ENCODE measurements at places on chromosomes 6 and 20.

- no peak for DNase-seq
Measured at GRCh38 chr6:85498596-85499258, 48.8 kb downstream of the NT5E start.

DNA sequence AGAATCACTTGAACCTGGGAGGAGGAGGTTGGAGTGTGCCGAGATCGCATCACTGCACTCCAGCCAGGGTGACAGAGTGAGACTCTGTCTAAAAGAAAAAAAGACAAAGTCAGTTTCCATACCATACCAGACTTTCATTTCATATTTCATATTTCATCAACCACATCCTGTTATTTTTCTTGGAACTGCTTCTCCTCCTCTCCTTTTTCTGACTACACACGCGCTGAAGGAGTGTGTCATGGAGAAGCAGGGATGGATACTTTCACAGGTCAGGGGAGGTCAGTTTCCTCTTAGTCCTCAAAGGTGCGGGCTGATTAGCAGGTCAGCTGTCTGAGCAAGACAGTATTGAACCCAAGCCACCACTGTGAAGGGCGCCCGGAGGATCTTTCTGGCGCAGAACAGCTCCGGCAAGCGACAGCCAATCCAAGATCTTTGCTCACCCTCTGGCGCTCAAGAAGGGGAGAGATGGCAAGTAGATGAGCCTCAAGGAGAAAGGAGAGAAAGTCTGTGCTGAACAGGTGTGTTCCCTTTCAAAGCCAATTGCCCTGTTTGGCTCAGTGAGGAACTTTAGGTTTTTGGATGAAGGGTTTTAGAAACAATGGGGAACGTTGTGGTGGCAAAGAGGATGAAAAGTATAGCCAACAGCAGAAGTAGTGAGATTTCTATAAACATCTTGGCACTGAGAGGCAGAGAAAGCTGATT lies 18.9 kb upstream of the SYNJ2 start:
- DNase-seq, result no peak

DNA sequence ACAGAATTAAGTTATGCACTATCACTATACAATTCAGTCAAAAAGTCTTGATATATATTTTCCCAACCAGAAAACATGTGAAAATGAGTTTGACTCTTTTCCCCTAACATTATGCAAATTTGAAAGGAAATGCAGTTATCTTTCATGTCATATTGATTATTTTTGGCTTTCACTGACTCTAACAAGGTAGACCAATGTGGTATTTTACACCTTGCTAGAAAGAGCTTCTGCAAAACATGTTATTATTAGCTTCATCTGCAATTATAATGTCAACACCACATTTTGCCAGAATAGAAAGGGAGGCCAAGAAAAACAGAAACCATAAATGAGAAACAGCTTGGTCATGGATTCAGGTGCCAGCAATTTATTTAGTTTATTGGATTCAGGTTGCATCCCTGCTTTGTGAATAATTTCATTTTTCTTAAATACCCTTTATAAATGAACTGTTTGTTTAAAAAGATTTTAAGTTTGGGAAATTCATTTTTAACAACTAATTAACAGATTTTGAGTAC lies 226.1 kb upstream of the GJE1 start:
- no peak for DNase-seq

DNA sequence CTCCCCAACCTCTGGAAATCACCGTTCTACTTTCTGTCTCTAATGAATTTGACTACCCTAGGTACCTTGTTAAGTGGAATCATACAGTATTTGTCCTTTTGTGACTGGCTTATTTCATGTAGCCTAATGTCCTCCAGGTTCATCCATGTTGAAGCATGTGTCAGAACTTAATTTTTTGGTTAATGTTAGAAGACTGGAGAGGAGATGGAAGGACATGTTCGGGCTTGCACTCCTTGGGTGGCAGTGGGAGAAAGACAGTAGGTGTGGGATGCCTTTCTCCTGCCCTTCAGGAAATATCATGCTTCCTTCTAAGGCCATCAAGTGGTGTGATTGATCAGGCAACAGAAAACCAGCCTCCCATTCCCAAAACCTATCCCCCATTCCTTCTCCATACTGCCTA lies 61.1 kb upstream of the RNF144B start:
- no peak for DNase-seq

- DNase-seq, result peak; percentile 63
Measured at GRCh38 chr6:13813621-13814175, 659 bp downstream of the MCUR1 start.

All from ureter (tissue), 1 donor.